Urothelium cell line (cell line): ENCODE measurements at places on chromosomes 3 and 15.
A peak's percentile ranks its signal among the peaks of the same experiment; 100 is the strongest.

GRCh38 chr3:53513556-53514190, 19.3 kb downstream of the CACNA1D start:
- no peak for DNase-seq

DNA sequence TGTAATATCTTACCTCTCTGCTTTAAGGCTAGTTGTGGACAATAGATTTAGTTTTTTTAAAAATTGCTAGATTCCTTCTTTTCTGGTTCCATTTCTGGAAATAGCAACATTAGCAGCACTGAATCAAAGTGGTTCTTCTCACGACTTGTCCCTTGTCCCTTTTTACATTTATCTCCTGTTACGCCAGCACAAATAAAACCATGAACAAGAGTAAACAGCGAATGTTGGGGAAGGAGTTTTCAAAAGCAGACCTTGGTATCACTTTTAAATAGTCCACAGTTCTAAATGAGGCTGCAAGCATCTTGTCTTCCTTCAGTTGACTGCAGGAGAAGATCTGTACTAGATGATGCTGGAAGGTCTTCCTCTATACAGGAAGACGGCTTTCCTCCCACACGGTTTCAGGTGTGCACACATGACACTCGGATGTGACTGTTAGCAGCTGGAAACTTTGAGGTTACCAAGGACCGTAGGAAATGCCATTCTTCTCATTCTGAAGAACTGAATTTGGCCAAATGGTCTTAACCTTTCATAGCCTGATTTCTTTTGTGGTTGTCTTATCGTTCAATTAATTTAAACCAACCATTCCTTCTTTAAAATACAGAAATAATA, 251.0 kb upstream of the ICE2 start:
- DNase-seq: no peak

DNA sequence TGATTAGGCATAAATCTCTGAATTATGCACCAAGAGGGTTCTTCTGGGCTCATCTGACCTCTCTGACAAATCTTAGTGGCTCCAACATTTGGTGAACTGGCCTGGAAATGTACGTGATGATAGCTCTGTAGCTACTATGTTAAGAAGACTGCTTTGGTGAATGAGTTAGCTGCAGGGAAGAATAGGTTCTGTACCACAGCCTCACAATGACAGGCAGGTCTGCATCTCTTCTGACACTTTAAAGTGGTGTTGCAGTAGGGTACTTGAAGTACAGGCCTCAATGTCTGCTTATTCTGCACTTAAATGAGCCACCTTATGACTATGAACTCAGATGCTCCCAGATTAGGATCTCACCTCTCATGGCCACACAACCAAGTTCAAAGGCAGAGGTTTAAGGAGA, 7.0 kb downstream of the FGF7 start:
- DNase-seq: no peak

DNA sequence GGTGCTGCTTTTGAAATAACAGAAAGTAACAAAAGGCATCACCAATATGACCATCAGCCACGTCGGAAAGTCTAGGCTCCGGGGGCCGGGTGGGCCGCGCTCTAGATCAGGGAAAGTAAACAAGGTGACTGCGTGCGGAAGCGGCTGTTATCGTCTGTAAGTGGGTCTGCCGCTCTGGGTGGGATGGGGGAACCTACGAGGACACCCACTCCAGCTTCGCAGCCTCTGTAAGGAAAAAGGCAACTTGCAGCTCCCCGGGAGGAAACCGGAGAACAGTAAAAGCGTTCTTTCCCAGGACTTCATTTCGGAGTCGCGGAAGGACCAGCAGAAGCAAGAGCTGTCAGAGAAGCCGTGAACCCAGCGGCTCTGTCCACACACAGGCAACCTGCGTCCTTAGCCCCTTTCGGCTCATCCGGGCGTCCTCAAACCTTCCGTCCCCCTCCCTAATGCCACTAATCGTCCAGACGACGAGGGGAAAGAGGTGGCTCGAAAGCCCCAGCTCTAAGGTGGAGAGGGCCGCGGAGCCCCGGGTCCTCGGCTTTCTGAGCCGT, 461 bp downstream of the XRN1 start:
- DNase-seq: peak; percentile 28

DNA sequence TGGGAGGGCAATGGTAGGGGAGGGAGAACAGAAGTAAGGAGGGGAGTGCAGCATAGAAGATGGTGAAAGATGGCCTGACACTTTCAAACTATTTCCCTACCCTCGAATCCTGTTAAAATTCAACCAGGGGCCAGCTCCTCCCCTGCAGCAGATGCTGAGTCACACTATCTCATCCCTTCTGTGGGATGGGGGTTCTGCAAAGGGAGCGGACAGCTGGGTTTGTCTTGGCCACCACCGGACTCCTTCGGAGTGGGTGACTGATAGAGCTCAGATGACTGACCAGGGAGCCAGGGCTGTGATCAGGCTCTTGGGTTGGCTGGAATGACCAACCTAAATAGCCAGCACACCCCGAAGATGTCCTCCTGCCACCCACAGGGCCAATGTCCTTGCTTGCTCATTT, 33.6 kb upstream of the TMCC1 start:
- no peak for DNase-seq
